ENCODE measurements at places on chromosomes 6 and 20.
A peak's percentile ranks its signal among the peaks of the same experiment; 100 is the strongest.

DNA sequence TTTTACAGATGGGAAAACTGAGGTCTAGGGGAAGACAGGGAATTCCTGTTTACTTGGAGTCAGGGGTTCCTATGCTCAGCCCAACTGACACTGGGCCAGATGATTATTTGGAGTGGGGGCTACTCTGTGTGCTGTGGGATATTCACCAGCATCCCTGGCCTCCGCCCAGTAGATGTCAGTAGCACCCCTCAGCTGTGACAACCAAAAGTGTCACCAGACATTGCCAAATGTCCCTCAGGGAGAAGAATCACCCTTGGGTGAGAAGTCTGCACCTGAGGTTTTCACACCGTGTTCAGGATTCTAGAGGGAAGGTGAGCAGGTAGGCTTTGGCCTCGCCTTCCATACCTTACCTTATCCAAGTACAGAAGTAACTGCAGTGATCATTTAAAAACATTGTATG, 27.6 kb downstream of the CDH26 start:
- DNase-seq = no peak

- DNase-seq = no peak
Measured at GRCh38 chr20:59146780-59147565, 16.6 kb upstream of the ZNF831 start.

- no peak for DNase-seq
Measured at GRCh38 chr20:20205141-20205861, 153.0 kb downstream of the CFAP61 start.

- DNase-seq = no peak
Measured at GRCh38 chr6:99813565-99813964, 180.5 kb downstream of the MCHR2 start.

- DNase-seq = no peak
Measured at GRCh38 chr6:5084360-5084780, 771 bp upstream of the PPP1R3G start.

DNA sequence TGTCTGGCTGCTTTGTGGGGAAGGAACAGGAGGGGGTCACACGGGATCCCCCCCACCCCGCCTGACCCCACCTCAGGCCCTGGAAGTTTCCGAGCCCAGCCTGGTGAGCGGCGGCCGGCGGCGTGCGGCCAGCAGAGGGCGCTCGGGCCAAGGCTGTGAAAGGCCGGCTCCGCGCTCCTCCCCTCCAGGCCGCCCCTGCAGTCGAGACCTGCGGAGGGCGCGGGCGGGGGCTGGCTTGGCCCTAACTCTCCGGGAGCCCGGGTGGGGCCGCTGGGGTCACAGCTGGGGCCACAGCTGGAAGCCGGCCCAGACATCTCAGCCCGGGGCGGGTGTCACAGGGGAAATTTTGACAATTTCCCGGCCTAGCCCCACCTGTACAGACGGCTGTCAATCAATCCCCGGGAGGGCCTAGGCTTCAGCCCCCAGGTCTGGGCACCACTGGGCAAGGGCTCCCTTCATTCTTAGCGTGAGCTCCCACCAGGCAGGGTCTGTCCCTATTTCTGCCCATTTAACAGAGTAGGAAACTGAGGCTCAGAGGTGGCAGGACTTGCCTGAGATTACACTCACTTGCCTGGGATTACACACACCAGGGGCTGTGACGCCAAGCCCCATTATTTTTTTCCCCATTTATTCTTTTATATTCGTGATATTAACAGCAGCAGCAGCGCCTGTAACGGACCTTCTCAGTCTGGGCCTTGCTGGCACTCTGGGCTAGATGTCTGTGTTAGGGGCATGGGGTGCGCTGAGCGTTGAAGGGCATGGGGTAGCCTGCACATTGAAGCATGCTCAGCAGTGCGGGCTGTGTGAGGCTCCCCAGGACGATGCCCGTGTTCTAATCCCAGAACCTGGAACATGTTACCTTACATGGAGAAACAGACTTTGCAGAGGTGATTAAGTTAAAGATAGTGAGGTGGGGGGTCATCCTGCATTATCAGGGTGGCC, 23.0 kb downstream of the ZBP1 start:
- peak; percentile 11 for DNase-seq

GRCh38 chr6:136524936-136525413, 25.2 kb downstream of the MAP7 start:
- DNase-seq = no peak

- DNase-seq = no peak
Measured at GRCh38 chr6:157535340-157536222, 154.6 kb downstream of the ZDHHC14 start.

DNA sequence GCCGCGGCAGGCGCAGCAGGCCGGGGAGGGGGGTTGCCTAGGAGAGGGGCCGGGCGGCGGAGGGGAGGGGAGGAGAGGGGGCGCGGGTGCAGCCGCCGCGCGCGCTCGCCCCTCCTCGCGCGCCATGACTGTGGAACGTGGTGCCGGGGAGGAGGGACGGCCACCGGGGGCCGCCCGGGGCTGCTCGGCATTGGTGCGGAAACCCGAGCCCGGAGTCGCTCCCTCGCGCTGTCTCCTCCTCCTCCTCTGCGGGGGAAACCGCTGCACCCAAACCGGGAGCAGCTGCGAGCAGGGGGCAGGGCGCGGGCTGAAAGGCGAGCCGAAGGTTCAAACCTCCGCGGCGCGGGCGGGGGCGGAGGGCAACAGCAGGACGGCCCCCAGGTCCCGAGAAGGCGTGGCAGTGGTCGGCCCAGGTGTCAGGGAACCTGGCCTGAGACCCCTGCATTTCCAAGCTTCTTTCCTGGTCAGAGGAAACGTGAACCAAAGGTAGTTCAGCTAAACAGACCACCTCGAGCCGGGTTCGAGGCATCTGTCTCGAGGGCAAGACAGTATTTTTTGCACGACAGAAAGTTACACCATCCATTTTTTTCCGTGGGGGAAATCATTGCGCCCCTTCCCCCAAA, 1.4 kb upstream of the TRERF1 start:
- peak; percentile 43 for DNase-seq

DNA sequence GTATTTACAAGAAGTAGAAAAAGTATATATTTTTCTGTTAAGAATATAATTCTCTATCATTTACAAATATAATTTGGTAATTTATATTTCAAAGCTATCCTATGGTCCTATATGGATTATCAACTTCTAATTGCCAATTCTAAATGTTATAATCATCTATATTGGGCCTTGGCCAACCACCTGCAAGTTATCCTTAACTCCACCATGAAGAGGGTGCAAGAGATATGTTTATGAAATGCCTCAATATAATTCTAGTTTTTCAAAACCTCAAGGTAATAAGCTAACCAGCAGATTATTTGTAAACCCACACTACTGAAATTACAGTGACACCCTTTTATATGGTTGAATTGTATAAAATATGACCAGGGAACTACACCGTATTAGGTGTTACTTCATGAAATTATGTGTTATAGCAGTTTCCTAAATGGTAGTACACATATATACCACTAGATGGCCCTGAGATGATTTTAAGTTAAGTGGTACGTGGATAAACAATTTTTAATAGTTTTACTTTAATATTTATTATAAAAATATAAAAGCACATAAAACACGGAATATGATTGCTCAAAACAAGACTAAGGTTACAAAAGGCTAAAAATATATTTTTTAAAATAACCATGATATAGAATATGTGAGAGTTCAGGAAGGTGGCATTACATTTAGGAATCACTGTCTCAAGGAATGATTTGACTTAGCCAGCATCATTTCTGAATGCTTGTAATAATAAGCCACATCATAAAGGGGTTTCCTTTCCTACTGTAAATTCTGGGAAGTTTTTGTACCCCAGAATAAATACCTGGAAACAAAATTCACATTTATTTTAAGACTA, 9.8 kb upstream of the PNISR start:
- no peak for DNase-seq

- DNase-seq = no peak
Measured at GRCh38 chr6:115468272-115469005, 592.3 kb downstream of the FRK start.

GRCh38 chr6:100023798-100024197, 29.8 kb upstream of the MCHR2 start:
- no peak for DNase-seq

- no peak for DNase-seq
Measured at GRCh38 chr20:4244700-4245485, 229.5 kb upstream of the RNF24 start.

DNA sequence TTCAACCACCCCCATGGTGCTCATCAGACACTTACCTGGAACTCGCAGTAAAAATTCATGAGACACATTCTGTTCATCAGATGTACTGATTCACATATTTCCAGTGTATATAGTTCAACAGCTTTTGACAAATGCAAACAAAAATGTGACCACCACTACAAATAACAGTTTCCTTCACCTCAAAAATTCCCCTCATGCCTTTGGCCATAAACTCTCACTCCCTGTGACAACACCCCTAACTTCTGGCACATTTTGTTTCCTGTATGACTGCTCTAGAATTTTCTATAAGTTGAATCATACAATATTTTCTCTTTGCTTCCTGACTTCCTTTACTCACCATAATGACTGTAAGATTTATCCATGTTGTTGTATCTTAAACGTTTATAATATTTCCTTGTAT, 63.7 kb downstream of the C6orf118 start:
- no peak for DNase-seq

DNA sequence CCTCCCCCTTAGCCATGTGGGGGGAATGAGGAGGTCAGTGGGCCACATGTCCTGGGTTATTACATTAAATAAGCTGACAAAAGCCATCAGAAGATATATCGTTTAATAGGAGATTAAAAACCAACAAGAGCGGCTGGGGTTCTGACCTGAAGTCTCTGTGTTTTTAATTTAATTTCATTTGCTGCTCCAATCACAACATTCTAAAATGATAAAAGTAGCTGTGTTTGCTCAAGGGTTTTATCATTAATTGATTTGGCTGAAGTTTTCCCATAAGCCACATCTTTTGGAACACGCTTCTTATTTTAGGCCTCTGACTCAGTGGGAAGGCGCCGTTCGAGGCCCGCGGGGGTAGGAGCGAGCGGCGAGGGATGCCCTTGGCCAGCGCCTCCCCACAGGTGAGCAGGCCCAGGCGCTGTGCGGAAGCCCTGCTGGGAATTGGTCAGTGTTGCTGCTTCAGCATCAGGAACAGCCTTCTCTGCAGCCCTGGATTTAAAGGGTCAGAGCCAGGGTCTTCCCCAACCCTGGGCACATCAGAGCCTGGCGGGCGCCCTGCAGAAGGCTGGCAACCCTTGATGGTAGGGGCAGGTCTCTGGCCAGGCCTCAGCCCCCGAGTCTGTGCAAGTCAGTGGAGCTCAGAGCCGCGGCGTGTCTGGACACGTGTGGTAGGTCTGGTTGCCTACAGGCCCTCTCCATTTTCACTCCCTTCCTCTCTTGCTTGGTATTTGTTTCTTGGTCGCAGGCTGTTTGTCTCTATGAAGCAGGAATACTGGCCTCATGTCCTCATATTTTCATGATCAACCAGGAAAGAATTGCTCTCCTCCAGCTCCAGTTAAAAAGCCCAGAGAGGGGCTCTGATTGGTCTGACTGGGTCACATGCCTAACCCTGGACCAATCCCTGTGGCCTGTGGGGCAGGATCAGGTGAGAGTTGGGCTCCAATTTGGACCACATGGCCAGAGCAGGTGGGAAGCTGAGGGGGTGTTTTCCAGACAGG, 30.9 kb upstream of the MLN start:
- DNase-seq = no peak

GRCh38 chr20:32902456-32903420, 44.0 kb downstream of the EFCAB8 start:
- DNase-seq = no peak

DNA sequence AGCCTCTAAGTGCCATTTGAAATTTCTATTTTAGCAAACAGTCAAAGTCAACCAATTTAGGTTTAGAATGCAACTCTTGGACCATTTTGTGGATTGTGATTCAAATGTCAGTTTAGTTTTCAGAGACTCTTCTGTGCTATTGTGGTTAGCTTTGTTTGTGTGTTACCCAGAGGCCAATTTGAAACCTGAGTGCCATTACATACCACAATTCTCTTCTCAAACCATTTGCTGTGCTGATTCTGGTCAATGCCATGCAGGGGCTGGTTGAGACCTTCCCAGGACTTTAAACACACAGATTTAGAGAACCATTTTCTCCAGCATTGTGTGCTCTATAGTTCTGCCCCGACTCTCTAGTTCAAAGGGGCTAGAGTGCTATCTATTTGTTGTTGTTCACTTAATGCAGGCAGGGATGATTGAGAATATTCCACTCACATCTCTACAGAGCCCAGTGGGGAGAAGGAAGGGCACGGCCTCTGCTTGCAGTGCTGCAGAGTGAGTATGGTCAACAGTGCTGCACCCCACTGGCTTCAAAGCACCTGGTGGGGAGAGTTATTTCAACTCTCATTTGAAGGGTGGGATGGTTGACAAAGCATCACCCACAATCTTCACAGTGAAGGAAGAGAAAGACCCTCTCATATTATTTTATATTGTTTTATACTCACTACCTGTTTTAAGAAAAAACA, 738.2 kb downstream of the COL12A1 start:
- no peak for DNase-seq

GRCh38 chr6:161635975-161636374, 362.1 kb upstream of the AGPAT4 start:
- DNase-seq = no peak

GRCh38 chr6:51349857-51350256, 531.2 kb downstream of the TFAP2B start:
- no peak for DNase-seq

DNA sequence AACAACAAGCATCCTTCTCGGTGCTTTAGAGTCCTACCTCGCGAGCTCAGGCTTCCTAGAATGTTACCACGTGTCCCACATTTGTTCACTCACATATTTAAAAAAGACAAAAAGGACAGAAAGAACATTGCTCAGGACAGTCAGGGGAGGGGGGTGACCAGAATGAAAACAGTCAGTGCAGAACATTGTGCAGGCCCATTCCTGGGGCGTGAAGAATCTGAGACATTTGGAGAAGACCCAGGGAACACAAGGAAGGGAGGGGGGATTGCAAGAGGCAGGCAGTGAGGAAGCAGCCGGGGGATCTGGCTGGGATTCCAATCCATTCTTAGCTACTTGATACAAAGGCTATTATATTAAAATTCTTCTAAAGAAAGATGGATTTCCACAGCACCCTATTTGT, 270.4 kb upstream of the CITED2 start:
- DNase-seq = no peak

- no peak for DNase-seq
Measured at GRCh38 chr6:107660839-107661238, 163.3 kb downstream of the SCML4 start.

DNA sequence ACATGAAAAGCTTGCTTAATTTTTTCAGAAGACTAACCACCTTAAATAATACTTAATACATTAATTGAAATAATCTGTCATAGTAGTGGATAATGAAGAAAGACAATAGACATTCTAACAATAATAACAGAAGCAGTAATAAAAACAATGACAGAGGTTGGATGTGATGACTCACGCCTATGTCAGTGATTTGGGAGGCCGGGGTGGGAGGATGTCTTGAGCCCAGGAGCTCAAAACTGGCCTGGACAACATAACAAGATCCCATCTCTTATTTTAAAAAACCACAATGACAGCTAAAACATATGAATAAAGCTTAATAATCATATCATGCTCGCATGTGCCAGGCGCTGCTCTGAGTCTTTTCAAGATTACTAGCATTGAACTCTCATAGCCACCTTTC, 105.5 kb downstream of the IPCEF1 start:
- DNase-seq = no peak

GRCh38 chr6:148523048-148523447, 180.4 kb downstream of the SASH1 start:
- no peak for DNase-seq

- DNase-seq = no peak
Measured at GRCh38 chr6:87277123-87277522, 45.3 kb upstream of the SMIM8 start.
